ENCODE measurements at places on chromosomes 1 and 21.

DNA sequence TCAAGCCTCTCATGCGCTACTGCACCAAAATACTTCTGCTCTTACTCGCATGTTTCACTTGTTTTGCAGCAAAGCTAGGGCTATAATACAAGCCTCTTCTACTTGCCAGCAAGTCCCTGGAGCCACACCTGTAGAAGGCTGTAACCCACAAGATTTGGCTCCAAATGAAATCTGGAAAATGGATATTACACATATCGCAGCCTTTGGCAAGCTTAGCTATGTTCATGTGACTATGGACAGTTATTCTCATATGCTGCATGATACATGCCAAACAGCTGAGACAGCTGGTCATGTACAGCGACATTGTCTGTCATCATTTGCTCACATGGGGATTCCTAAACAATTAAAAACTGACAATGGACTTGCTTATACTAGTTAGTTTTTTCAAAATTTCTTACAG is 270.3 kb downstream of the COL11A1 start:
- DNase-seq = no peak

- DNase-seq = no peak
Observed at GRCh38 chr21:41774467-41775148, 7.8 kb upstream of the RIPK4 start.

GRCh38 chr1:15336866-15337265 is 72.8 kb upstream of the EFHD2 start:
- DNase-seq = no peak

- DNase-seq = peak; percentile 44
Observed at GRCh38 chr1:32200226-32201010, at the start of gene CCDC28B. TSS of gene CCDC28B (plus strand) at chr1:32200595. CDS start at chr1:32201936, 1,341 bp downstream.

- DNase-seq = no peak
Observed at GRCh38 chr1:233621923-233622322, 8.0 kb downstream of the KCNK1 start.

DNA sequence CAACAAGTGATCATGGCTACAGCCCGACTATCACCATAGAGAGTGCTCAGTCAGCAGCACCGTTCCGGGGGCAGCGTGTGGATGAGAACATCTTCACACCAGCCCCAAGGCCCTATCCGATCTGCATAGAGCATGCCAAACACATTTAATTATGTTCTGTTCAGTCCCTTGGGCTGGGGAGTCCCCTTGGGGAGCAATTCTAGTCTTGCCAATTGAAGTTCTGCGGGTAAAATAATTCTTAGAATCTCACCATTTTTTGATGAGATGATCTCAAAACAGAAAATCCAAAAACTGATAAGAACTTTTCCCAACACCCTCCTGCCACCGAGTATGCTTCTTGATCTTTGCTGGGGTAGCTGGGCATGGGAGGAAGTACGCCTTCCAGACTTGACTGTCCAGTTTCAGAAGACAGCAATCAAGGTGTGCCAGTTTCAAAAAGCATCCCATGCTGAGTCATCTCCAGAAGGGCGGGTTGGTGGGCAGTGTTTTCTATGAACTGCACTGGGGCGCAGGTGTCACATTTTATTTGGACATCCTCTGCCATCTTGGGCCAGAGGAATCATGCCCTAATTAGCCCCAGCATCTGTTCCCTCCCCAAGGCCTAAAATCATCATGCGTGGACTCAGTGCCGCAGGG is 20.8 kb upstream of the PTPRF start:
- DNase-seq = no peak

DNA sequence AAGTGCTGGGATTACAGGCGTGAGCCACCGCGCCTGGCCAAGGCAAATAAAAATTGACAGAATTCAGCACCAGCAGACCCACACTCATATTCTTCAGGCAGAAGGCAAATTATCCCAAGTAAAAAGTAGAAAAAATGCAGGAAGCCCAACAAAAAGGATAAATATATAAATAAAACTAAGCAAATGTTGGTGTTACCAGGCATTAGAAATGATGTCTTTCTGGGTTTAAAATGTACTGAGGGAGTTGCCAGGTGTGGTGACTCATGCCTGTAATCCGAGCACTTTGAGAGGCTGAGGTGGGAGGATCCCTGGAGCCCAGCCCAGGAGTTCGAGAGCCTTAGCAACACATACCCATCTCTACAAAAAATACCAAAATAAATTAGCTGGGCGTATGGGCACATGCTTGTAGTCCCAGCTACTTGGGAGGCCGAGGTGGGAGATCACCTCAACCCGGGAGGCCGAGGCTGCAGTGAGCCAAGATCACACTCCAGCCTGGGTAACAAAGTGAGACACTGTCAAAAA is 6.3 kb downstream of the INTS11 start:
- DNase-seq = no peak

DNA sequence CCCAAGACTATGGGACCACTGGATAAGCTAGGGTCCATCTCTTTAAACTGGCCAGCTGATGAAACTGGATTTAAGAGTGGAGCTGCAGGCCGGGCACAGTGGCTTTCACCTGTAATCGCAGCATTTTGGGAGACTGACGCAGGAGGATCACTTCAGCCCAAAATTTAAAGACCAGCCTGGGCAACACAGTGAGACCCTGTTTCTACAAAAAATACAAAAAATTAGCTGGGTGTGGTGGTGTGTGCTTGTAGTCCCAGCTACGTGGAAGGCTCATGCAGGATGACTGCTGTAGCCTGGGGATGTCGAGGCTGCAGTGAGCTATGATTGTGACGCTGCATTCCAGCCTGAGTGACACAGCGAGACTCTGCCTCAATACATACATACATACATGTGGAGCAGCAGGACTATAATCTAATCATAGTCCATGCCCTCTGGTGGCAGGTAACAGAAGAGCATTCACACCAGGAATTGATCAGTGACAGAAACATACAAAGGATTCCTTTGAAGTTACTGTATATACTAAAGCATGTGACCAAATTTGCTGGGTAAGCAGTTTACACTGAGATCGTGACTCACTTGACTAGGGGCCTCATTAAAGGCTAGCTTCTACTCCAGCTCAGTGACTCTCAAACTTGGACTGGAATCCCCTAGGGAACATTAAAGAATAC is 101.5 kb upstream of the SLFNL1 start:
- peak; percentile 27 for DNase-seq

DNA sequence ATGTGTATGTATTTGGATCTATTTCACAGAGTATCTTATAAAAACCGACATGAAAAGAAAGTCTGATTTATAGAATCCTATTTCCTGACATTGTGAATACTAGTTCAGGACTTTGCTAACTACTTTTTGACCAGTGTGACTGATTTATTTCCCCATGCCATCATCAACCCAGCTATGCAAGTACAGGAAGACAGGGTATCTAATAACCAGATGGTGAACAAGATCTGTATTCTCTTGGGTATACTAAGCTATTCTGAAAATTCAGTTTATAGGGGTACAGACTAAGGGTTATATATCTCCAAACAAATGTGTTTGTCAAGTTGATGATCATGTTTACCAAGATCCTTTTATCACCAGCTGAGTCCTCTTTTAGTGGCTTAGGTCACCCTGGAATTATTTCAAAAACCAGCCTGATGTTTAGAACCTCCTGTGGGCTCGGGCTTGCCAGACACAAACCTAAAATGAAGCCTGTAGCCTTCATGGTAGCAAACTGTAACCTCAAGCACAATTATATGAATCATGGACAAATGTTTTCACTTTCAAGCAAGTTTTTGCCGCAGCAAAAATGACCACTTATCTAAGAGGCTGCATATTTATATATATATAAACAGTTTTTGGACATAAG is 185.1 kb downstream of the FGGY start:
- DNase-seq = no peak

DNA sequence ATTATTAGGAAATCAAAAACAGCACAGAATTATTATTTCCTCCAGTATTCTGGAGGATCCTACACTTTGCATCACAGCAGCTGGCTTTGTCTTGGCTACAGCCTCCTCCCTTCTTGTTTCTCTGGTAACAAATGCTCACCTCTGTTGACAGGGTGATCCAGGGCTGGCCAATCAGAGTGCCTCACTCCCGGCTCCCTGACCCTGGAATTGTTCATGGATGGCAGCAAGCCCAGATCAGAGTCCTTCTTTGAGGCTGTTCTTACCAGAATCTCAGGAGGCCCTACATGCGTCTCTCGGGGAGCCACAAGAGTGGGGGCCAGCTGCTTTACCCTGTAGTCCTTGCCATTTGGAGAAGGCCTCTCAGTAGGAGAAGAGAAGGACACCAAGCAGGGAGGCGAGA is 48.4 kb upstream of the IGSF5 start:
- DNase-seq = no peak

- DNase-seq = no peak
Observed at GRCh38 chr1:55741516-55741915, 526.4 kb upstream of the USP24 start.

DNA sequence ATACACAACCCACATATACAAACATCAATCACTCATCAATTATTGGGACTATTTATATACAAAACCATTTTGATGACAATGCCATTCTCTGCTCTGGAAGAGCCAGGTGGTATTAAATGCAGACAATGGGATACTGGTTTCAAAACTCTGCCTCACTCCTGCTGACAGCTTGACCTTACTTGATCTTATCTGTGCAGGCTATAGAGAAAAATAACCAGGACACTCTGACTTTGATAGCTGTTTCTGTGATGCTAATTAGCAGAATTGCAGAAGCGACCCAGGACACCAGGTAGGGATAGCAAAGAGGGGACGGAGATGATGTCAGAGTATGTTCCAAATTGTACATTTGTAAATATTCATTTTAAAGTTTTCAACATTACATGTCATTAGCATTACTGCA is 89.5 kb downstream of the OLFM3 start:
- DNase-seq = no peak

DNA sequence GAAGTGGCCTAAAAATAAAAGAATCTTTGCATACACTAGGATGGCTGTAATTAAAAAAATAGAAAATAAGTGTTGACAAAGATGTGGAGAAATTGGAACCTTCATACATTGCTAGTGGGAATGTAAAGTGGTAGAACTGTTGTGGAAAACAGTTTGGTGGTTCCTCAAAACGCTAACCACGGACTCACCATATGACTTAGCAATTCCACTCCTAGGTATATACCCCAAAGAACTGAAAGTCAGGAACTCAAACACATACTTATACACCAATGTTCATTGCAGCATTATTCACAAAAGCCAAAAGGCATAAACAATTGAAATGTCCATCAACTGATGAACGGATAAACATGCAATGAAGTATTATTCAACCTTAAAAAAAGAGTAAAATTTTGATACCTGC is 10.8 kb upstream of the HMGCL start:
- peak; percentile 76 for DNase-seq

DNA sequence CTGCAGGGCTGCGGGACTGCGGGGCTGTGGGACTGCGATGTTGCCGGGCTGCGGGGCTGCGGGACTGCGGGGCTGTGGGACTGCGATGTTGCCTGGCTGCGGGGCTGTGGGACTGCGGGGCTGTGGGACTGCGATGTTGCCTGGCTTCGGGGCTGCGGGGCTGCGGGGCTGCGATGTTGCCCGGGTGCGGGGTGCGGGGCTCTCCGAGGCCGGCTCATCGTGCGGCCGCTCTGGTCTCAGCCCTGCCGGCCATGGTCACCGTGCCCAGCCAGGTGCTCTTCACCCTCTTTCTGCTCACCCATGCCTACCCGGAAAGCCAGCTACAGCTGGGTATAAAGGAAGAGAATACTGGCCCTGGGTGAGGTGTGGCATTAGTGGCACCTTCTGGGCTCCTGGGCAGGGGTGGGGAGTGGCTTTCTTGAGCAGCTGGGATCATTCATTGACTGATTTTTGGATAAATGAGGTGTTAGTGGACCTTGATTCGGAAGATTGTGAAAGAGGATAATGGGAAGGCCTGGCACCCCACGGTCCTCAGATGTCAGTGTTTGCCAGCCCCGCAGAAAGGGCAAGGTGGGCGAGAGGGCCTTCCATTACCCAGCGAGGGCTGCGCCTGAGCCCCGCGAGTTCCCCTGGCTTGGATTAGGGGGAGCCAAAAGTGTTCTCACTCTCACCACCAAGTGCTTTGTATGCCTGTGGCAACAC is 36.3 kb downstream of the COQ8A start:
- DNase-seq = no peak
